Stimulated activated CD4-positive, alpha-beta T cell treated with anti-CD3 and anti-CD28 coated beads, Interleukin-12 subunit alpha, Interleukin-12 subunit beta, amount 100 ng/mL, for 24 hours (primary cell): ENCODE measurements at places on chromosomes 13 and 19.

GRCh38 chr13:98910501-98910951 is 67.3 kb downstream of the DOCK9 start:
- DNase-seq, result peak; percentile 25

DNA sequence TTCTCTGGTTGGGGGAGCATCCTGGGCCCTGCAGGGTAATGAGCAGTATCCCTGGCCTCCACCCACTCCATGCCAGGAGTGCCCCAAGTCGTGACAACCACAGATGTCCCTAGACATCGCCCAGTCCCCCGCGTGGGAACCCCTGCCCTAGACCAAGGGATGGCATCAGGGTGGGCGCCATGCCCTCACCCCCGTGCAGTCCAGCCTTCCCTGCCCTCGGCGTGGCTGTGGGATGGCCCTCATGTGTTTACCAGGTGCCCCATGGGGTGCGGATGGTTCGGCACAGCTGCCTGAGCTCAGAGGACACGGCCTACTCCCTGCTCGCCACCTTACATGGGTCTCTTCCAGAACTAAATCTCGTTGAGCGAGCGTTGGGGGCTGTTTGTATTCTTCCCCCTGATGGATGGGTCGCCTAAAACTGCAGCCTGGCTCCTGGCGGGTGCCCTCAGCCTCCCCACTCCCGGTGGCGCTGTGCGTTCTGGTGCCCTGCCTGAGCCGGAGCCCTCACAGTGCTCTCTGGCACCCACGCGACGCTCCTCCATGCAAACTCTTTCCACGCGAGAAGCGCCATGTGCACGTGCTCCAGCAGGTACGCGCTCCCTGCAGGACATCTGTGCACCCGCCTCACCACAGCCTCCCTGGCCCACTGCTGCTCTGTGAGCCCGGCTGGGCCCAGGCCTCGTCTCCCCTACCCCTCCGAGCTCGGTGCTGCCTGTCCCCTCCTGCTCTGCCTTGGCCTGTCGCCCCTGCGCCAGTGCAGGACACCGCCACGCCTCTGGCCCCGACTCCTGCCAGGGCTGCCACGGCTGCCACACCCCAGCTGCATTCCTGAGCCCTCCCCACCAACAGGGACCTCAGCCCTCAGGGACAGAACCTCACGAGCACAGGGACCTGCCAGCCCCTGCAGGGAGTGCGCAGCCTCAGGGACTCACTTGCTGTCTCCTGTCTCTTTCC is 145.0 kb downstream of the KDM4B start:
- no peak for DNase-seq

GRCh38 chr19:16285769-16286498 is 38.7 kb upstream of the KLF2 start:
- no peak for DNase-seq

GRCh38 chr19:55353803-55354697 is 469 bp downstream of the COX6B2 start:
- peak; percentile 40 for DNase-seq

DNA sequence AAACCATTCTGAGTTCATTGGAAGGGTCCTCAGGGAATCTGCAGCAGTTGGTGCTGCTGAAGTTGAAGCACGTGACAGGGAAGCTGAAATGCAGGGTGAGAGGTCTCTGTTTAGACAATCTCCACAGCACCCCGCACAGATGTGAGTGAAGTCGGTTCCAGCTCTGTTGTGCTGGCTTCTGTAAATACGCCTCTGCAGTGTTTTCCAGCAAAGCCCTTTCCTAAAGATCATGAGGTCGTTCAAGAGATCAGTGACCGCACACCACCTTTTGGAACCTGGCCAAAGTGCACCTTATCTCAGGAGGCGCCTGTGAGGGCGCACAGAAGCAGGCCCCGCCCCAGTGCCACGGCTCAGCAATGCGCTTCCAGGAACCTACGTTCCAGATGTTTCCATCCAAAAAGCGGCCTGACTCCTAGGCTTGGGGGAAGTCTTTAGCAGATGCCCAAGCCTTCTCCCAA is 10.8 kb downstream of the CUL4A start:
- no peak for DNase-seq

DNA sequence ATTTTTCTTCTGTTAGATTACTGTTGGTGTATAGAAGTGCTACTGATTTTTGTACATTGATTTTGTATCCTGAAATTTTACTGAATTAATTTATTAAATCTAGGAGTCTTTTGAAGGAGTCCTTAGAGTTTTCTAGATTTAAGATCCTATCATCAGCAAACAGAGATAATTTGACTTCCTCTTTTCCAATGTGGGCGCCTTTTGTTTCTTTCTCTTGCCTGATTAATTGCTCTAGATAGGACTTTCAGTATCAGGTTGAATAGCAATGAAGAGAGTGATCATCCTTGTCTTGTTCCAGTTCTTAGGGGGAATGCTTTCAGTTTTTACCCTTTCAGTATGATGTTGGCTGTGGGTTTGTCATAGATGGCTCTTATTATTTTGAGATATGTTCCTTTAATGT is 5.6 kb upstream of the CD33 start:
- no peak for DNase-seq

DNA sequence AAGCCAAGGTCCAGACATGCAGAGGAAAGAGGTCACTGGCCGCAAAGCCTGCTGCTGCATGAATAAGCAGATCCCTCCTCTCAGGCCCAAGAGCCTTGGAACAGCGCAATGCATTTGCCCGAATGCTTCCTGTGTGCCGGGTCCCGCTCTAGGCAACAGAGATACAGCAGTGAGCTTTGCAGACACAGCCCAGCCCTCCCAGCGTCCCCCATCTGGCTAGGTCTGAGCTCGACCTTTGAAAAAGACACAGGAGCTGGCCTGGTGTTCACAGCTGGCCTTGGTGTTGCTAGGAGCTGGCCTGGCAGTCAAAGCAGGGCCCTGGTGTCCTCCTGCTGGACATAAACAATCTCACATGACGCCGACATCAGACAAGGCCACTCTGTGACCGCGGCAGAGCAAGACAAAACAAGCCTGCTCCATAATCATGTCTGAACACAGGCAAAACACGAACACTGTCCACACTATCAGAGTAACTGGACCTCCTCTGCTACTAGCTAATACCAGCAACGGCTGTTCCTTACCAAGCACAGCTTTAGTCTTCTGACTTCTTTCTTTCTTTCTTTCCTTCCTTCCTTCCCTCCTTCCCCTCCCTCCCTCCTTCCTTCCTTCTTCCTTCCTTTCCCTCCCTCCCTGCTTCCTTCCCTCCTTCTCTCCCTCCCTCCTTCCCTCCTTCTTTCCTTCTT is 5.7 kb upstream of the PEX11G start:
- DNase-seq, result no peak

DNA sequence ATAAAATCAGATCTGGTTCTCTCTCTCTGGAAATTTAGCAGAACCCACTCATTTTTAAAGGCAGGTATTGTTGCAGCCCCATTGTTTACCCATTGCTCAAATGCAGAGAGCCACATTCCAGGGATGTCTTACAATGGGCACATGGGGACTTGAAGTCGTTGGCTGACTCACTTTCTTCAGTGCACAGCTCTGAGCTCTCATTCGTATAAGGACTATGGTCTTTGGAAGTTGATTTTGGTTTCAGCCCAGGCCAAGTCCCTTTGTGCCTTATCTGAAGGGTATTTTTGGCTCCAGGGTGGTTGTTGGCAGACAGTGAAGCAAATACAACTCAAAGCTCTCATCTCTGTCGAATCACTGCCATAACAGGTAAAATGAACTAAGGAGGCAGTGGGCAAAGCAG is 47.3 kb upstream of the CLDN10 start:
- DNase-seq, result no peak

DNA sequence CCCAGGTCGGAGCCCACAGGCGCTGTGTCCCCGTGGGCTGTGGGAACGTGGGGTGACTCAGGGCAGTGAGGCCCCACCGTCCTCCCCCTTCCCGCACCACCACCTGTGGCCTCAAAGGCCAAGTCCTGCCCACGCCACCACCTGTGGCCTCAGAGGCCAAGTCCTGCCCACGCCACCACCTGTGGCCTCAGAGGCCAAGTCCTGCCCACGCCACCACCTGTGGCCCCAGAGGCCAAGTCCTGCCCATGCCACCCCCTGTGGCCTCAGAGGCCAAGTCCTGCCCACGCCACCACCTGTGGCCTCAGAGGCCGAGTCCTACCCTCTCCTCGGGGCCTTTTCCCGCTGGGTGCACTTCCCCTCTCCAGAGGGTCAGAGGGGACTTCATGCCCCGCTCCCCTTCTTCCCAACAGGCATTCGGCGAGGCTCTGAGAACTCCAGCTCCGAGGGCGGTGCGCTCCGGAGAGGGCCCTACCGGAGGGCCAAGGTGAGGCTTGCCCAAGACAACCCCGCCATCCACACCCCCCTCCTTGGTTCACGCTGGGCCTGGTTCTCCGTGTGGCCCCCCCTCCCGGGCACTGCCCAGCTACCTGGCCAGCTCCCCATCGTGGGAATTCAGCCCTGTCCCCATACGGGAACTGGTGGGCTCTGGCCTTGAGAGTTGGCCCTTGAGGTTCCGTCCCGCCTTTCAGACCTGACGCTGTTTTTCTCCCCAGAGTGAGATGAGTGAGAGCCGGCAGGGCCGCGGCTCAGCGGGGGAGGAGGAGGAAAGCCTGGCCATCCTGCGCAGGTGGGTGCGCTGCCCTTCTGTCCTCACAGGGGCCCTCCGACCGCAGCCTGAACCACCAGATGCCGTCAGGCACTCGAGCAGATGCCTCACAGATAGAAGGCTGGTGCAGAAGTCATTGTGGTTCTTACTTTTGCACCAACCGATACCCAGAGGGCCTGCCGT is 27.4 kb upstream of the F7 start:
- DNase-seq, result no peak

GRCh38 chr13:88345171-88345847 is 674.1 kb downstream of the SLITRK5 start:
- DNase-seq, result no peak

DNA sequence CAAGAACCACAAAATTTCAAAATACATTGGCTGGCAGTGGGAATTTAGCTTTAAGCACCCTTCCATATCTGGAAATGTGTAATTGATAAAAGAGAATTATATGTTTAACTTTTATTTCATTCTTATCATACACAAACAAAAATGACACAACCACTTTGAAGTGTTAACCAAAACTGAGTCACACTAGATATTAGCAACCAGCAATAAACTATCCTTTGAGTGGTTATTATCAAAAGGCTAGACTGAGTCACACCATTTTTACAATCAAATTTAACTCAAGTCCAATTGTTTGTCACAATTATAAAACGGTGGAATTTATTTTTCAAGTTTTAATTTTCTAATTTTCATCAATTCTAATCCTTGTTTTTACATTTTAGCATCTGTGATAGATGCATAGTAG is 121.7 kb downstream of the LIG4 start:
- no peak for DNase-seq

- peak; percentile 44 for DNase-seq
These were observed 130.3 kb upstream of the LSM14A start for GRCh38 chr19:34041925-34042521.

- no peak for DNase-seq
These were observed 473 bp upstream of the SCN1B start for GRCh38 chr19:35029737-35030256.

DNA sequence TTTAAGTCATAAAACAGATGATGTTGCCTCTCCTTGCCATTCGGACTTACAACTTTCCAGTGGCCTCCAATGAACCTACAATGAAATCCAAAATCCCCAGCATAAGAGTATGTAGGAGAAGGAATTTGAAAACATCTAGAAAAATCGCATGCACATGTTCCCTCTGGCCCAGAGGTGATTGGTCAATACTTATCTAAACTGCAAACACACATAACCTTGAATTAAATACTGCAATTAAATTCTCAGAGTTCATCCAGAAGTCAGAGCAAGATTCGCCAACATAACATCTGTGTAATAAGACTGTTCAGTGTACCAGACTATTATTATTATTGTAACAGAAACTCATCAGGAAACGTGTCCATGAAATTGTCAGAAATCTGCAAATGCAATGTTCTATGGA is 82.2 kb upstream of the USP29 start:
- DNase-seq, result no peak

DNA sequence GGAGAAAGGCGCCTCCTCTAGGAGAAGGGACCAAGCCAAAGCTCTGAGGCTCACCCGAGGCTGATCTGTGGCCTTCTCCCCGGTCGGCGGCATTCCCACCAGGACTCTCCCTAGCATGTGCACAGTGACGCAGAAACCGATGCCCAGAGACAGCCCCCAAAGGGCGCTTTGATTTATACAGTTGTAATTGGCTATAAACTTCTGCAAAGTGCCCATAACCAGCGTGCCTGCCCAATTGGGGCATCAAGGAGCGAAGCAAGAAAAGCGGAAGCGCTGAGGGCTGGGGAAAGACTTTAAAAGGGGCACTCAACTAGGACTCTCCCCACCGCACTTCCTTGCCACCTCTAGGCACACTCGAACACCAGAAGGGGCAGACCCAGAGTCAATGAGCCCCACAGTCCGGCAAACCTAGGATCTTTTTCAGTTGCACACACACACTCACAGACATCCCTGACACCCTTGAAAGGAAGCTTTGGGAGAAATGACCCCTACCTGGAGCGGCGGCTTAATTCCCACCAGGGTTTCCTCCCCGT is 1.8 kb downstream of the CDX2 start:
- DNase-seq, result no peak

DNA sequence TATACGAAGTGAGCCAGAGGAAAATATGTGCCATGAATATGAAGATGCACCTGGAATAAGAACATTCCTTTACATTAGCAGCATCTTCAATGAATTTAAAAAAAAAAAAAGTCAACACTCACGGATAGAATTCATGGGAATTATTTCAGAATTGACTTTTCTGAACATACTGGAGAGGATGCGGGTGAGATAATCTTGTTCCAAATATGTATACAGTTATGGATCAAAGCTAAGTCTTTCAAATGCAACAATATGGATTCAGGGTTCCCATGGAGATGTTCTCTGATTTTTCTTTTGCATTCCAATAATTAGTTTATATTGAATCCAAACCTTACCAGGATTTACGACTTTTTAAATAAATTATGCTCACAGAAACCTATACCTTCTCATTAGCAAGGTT is 1660.7 kb downstream of the SLITRK1 start:
- DNase-seq, result no peak

GRCh38 chr13:91313581-91313980 is 33.9 kb upstream of the MIR17HG start:
- no peak for DNase-seq

DNA sequence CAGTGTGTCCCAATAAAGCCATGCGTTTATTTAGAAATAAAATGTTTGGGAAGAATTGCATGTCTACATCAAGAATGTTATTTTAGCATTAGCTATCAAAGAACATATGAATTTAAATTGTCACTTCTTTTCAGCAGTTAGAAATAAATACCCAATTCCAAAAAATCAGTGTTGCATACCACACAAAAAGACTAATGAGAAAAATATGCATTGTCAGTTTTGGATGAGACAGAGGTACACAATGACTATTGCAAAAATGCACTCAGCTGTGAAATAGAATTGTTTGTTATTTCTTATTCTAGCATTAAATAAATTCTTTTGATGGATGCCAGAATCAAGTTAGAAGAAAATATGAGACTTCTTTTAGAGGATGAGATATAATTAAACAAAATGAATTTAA is 833.9 kb downstream of the SLITRK1 start:
- no peak for DNase-seq

- DNase-seq, result no peak
These were observed 1.1 kb downstream of the ZNF600 start for GRCh38 chr19:52785506-52785905.
